Fibroblast of skin of back (primary cell): ENCODE measurements at places on chromosomes 11 and 22.

DNA sequence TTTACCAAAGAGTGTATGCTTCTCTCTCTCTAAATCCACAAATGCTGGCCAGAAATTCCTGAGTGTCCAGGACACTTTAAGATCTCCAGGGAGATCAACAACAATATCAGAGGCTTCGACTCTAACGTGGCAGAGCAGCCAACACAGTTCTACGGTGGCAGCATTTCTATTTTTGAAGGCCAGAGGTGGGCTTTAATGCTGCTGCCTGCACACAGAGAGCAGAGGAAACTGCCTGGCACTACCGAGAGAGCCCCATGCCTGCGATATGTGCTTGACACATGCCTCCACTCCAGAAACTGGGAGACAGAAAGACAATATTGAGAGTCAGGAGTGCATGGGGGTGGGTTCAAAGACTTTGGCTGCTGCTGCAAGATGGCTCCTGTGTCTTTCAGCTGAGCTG, 48.8 kb upstream of the GALNT18 start:
- no peak for DNase-seq

DNA sequence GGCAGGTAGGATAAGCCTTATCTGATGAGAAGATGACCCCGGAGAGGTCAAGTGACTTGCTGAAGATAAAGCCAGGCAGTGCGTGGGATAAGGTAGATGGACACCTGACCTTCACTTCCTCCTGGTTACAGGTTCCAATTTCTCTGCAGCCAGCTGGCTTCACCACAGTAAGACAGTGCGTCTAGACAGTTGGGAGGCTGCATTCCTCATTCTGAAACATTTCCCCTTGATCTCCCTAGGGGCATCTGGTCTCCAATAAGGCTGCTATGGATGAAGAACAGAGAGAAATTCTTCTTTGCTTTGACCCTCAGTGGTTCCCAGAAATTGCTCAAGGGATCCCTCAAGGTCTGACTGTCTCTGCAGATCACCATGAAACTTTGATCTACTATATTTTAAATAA, 211.3 kb downstream of the MYO18B start:
- DNase-seq: no peak

GRCh38 chr11:8325591-8326304, 62.1 kb upstream of the LMO1 start:
- DNase-seq: no peak

- DNase-seq: peak; percentile 30
Measured at GRCh38 chr22:29427176-29427760, 11.1 kb upstream of the RFPL1 start.

DNA sequence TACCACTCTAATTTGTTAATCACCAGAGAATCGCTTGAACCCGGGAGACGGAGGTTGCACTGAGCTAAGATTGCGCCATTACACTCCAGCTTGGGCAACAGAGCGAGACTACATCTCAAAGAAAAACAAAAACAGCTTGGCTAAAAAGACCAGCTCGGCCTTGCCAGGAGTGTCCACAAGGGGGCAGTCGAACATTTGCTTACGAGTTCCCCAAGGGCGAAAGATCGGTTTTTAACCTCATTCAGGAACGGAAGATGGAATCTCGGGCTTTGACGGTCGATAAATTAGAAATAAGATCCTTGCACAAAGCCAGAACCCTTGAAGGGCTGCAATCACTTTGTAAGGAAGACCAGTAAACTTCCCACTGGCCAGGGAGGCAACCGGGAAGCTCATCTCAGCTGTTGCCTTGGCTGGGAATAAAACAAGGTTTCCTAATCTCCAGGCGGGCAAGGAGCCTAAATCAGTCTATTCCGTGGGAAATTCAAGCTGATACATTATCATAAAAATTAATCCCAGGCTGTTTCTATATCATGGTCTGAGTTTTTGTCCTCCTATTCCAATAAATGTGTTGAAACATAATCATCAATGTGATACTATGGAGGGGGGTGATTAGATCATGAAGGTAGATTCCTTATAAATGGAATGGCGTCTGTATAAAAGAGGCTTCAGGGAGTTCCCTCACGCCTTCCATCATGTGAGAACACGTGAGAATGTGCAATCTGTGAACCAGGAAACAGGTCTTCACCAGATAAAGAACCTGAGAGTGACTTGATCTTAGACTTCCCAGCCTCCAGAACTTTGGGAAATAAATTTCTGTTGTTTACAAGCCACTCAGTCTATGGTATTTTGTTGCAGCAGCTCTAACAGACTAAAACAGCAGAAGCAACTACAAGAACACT, 14.9 kb upstream of the SLC29A2 start:
- DNase-seq: peak; percentile 77

DNA sequence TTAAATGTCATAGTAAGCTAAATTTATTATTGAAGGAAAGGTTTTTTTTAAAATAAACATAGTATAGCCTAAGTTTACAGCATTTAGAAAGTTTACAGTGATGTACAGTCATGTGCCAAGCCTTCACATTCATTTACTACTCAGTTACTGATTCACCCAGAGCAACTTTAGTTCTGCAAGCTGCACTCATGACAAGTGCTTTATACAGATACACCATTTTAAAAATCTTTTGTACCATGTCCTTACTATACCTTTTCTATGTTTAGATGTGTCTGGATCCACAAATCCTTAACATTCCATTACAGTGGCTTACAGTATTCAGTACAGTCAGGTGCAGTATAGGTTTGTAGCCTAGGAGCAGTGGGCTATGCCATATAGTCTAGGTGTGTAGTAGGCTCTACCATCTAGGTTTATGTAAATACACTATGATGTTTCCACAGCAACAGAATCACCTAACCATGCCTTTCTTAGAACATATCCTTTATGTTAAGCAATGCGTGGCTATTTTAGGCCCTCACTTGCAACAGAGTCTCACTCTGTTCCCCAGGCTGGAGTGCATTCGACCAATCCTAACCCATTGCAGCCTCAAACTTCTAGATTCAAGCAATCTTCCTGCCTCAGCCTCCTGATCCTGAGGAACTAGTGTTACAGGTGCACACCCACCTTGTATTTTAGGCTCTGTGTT, 79.5 kb upstream of the SLC25A18 start:
- DNase-seq: no peak

DNA sequence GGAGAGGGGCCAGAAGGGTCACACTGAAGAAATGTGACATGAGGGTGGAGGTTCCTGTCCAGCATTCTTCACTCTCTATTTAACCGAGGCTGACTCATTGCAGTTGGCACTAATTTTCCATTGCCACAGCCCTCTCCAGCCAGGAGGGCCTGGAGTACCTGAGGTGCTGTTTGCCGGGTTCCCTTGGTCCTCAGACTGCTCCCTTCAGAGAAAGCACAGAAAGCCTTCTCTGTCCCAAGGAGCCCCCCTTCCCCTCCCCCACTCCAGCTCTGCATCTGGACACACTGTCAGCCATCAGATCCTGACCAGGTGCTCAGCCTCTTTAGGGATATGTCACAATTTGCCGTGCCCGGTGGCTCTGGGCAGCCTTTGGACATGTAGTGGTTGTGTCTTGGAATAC, 3.2 kb upstream of the C11orf91 start:
- DNase-seq: peak; percentile 44

- DNase-seq: no peak
Measured at GRCh38 chr11:37370817-37371216, 772.8 kb upstream of the RAG2 start.

DNA sequence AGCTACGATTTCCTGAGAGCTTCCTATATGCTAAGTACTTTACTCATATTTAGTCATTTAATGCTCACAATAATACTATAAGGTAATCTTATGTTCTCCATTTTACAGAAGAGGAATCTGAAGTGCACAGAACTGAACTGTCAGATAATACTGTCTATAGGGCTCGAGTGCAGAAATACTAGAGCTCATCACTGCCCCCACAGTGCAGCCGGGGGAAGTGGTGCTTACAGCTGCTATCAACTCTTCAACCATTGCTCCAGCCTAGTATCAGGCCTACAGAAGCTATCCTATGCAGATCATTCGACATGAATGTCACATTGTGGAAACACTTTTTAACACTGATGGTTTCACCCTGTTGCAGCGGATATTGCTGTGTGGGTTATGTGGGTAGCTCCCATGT, 929.9 kb downstream of the NTM start:
- DNase-seq: no peak

- DNase-seq: no peak
Measured at GRCh38 chr11:105078283-105078682, 33.1 kb upstream of the CARD16 start.

- DNase-seq: peak; percentile 27
Measured at GRCh38 chr11:112453601-112454577, 193.2 kb upstream of the PLET1 start.

DNA sequence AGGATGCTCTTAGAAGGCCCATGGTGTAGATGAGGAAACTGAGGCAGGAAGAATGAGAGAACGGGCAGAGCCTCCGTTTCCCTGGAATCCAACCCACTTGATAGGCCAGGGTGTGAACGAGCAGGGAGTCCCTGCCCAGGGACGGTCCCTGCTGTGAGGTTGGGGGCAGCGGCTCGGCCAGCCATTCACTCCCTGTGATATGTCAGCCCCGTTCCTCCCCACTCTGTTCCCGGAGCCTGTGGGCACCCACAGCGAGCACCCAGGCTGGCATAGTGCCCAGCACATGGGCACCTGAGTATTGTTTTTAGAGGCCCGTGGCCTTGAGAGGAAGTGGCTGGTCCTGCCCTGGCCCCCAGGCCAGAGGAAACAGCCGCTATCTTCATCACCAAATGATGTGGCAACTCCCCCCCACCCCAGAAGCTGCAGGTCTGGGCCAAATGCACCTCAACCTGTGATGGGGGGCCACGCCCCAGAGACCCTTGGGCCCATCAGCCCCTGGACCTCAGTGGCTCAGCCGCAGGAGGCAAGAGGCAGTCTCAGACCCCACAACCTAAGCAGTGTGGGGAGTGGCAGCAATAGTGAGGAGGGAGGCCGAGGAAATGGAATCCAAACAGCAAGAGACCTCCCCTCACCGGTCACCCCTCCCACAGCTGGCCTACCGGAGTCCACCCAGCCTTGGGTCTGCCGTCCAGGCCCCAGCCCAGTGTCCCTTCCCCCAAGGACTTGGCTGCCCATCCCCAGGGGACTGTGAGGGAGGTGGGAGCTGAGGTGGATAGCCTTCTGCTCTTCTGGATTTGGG, 2.1 kb downstream of the ALDH3B1 start:
- DNase-seq: no peak

GRCh38 chr11:78015878-78016277, 7.2 kb downstream of the KCTD14 start:
- DNase-seq: no peak

GRCh38 chr11:19988598-19988997, 171.7 kb downstream of the DBX1 start:
- DNase-seq: peak; percentile 88

GRCh38 chr11:1049431-1049891, 12.9 kb upstream of the MUC6 start:
- DNase-seq: no peak

DNA sequence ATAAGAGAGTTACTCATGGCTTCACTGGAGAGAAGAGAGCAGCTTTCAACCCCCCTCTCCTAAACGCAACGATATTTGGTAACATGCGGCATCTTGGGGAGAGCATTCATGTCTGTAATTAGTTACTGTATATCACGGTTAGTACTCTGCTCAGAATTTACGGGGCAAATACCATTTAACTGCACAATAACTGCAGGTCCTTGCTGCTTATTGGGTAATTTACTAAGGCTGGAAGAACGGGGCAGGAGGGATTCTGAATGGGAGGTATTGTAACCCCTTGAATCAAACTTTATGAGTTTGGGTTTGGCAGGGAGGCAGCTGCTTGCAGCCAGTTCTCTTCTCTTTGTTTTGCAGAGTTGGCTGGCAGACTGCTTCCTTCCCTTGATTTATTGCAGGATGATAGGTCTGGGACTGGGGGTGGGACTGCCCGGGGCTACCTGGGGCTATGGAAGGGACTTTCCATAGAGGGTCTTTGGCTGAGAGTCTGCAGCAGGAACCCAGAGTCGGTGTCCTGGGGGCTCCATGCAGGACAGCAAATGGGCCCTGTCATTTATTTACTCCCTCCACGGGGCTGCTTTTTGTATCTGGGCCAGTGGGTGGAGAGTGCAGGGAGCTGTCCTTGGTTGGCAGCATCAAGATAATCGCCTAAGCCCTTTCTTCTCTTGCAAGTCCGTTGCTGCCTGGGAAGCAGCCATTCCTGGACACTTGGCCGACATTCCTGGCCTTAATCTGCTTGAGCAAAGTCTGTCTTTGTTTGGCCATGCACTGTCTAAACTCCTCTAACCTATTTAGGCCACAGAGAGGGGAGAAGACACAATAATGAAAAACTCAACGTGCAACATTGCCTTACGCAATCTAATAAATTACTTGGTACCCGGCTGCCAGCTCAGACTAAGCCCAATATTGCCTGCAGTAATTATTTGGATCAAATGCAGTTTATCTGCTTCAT, 188.9 kb downstream of the ST3GAL4 start:
- peak; percentile 55 for DNase-seq

- no peak for DNase-seq
Measured at GRCh38 chr22:39463277-39463676, 6.5 kb downstream of the MGAT3 start.

DNA sequence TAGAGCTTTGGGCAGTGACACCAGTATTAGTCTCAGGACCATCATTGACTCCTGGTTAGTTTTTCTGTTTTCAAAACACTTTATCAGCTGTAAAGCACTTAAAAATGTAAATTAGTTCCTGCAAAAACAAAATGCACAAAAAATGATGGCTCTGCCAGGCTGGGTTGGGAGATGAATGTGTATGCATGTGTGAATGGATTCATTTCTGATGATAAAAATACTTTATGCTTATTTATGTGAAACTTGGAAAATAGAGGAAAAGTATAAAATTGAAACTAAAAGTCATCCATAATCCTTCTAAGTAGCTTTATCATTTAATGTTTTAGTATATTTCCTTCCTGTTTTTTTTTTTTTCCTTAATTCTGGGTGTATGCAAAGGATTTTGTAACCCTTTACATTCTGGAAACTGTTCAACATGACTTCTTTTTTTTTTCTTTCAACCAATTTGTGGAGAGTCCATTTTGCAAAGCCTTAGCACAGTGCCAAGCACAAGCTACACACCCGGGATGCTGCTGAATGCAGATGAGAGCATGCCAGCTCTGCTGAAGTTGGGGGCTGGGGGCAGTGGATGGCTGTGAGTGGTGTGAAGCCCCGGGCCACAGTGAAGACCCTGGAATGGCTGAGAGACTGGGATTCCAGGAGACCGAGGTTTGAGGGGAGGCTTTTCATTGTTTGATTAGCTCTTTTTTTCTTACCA, 37.6 kb downstream of the PTPRJ start:
- no peak for DNase-seq

GRCh38 chr11:37560991-37561390, 963.0 kb upstream of the RAG2 start:
- DNase-seq: no peak

DNA sequence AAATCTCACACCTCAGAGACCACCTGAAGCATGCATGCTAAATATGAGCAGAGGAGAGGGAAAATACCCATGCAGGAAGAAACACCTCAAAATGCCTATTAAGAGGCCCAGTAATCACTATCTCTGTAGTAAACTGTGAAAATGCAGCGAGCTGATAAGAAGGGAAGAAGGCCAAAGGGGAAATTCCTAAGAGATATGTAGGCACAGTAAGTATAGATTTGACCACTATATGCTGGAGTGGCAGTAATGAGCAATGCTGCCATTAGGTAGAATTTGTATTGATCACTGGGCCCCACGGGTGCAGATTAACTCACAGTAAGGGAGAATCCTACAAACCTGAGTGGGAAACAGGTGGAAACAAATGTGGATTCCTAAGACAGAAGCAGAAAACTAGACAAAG, 1813.1 kb upstream of the RAG2 start:
- DNase-seq: no peak
